ENCODE measurements at places on chromosomes 3 and 15. TPM values are rescaled to one million over a fixed set of nuclear protein-coding genes. Genes with fewer than 3 reads are reported as not detected.

The ERICH6 gene
- not detected for total RNA-seq

The CNTN3 gene
- 0.08 TPM for total RNA-seq

The ABCF3 gene
- total RNA-seq = 50.1 TPM

The ATP13A3 gene
- total RNA-seq = 213 TPM

The MYL3 gene
- 7.8 TPM for total RNA-seq

The GABRG3 gene
- not detected for total RNA-seq

The FGF12 gene
- total RNA-seq = 0.16 TPM

The CIDEC gene
- 0.26 TPM for total RNA-seq

The CKMT1A gene
- not detected for total RNA-seq

The EPHA6 gene
- total RNA-seq = not detected

The CACNA2D2 gene
- not detected for total RNA-seq

GRCh38 chr15:81853150-81853748, 192.6 kb downstream of the MEX3B start:
- no peak for DNase-seq

GRCh38 chr15:83559310-83559966, 94.5 kb upstream of the ADAMTSL3 start:
- DNase-seq = peak; percentile 69

GRCh38 chr15:60865507-60865906, 363.6 kb downstream of the RORA start:
- no peak for DNase-seq

GRCh38 chr3:149145356-149145755, 15.9 kb downstream of the HPS3 start:
- DNase-seq = no peak

- DNase-seq = no peak
Observed at GRCh38 chr3:195057716-195058115, 213.2 kb downstream of the XXYLT1 start.

GRCh38 chr3:188867691-188868265, 304.0 kb upstream of the TPRG1 start:
- no peak for DNase-seq

DNA sequence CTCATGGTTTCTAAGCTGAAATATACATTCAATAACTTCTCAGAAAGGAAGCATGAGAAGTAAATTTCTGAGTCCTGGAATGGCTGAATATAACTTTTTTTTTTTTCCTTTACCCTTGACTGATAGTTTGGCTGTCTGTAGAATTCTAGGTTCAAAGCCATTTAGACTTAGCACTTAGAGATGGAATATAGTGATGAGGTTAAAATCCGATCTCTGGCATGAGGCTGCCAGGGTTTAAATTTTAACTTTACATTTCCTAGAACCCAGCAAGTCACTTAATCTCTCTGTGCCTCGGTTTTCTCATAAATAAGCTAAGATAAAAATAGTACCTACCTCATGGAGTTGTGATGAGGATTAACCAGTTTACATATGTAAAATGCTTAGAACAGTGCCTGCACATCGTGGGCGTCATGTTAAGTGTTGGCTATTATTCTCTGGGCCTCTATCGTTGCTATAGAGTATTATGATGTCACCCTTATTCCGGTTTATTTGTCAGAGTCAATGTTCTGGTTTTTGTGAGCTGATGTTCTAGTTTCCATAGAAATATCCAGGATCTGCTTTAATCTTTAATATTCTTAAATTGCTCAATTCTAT, 199.8 kb upstream of the TLE3 start:
- DNase-seq = no peak

- no peak for DNase-seq
Observed at GRCh38 chr3:172100482-172100881, 61.1 kb downstream of the FNDC3B start.

GRCh38 chr3:128486205-128486628, 6.8 kb downstream of the GATA2 start:
- no peak for DNase-seq

DNA sequence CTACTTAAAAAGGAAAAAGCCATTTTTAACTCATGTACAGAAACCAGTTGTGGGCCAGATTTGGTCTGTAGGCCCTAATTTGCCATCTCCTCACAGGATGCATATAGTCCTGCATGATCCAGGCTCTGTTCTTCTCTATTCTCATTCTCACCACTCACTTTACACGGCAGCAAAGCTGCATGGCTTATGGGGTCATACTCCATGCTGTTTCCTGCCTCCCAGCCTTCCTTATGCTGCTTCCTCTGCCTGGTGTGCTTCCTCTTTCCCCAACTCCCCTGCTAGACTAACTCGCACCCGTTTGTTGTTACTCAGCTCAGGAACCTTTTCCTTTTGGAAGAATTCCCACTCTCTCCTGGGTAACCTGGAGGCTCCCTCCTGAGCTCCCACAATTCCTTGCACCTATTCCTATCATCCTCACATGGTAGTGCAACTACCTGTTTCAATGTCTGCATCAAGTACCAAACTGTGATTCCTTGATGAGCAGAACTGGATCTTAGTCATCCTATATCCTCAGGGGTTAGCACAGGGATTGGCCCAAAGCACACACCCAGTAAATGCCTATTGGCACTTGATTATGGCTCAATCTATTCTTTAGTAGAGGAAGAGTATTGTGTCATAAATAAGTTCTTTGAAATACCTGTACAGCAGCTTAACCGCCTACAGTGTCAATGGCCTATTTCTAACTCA, 172.1 kb upstream of the MITF start:
- DNase-seq = no peak

- no peak for DNase-seq
Observed at GRCh38 chr3:197007953-197008352, 21.7 kb downstream of the MELTF start.

GRCh38 chr3:76943671-76944070, 96.2 kb upstream of the ROBO2 start:
- DNase-seq = no peak

DNA sequence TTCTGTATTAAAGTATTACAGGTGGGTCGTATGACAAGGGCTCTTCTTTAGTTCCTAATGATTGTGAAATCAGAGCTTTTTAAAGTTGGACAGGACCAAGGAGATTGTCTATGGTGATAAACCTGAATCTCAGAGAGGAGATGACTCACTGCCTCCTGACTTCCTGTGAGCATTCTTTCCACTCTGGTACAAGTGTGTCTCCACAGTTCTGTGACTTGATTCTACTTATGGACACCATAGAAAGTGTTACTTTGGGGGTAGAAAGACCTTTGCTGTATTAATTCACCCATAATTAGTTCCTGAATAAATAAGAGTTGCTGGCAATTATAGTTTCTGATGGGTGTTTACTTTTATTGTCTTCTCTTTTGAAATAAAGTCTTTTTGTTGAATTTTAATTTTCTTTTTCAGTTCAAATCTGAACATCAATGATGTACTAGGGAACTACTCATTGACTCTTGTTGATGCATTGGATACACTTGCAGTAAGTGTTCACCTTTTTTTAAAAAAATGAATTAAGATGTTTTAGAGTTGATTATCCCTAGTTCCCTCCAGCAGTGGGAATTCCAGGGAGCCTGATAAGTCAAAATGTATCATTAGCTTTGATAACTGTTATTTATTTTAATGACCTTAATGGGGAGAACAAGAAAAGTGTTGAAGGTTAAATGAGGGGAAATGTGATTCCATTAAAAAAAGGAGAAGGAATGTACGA, 7.4 kb downstream of the EDEM1 start:
- peak; percentile 52 for DNase-seq

- no peak for DNase-seq
Observed at GRCh38 chr3:85922374-85922773, 963.6 kb downstream of the CADM2 start.

- DNase-seq = no peak
Observed at GRCh38 chr3:197573048-197573767, 17.4 kb upstream of the BDH1 start.
